Suppressor macrophage treated with lipopolysaccharide for 4 hours (primary cell): ENCODE measurements at places on chromosomes 7 and 10.

- DNase-seq = no peak
These were observed 70.4 kb upstream of the HECTD2 start for GRCh38 chr10:91339729-91340128.

DNA sequence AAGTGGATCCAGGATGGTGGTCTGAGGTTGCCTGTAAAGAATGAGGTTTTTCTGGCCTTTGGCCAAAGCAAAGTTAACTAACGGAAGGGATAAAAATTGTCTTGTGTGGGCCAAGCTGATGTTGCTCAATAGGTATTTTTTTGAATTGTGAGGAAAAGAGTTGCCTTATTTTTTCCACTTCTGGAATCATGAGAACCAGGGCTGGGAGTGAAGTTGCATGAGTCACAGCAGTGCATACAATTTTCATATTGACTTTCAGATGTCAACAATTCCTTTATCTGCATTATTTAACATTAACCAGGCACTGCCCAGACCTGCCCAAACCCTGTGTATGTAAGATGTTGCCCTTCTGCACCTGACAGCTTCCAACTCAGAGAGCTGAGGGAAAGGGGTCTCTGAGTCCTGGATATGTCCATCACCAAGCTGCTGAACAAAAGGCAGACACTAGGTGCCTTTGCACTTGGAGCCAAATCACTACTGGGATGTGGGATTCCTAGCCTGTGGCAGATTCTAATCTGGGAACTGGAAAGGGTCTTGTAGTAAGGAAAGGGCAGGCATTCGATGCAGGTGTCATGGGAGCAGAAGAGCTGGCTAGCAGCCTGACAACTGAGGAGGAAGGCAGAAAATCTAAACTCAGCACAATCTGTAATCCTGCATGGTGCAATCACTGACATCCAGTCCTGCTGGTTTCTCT is 52.3 kb upstream of the SLC35B4 start:
- peak; percentile 14 for DNase-seq

- DNase-seq = no peak
These were observed 1.5 kb upstream of the CCDC3 start for GRCh38 chr10:13003004-13003403.

DNA sequence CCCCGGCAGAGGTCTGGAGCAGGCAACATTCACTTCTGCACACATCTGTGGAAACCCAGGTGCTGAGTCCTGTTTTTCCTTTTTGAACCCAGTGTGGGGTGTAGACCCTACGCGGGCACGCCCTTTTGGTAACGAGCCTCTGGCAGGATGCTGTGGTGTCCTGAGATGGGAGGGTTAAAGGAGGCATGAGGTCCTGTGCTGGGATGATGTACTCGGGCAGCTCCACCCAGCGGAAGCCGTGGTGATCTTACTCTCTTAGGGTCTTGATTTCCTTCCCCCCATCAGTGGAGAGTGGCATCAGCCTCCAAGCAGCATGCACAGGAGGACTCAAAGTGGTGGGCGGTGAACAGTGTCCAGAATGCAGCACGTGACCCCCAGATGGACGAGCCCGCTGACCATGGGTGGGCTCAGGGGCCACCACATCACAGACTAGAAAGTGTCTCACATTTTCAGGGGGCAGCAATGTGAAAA is 148.6 kb downstream of the DNAJB6 start:
- DNase-seq = no peak

DNA sequence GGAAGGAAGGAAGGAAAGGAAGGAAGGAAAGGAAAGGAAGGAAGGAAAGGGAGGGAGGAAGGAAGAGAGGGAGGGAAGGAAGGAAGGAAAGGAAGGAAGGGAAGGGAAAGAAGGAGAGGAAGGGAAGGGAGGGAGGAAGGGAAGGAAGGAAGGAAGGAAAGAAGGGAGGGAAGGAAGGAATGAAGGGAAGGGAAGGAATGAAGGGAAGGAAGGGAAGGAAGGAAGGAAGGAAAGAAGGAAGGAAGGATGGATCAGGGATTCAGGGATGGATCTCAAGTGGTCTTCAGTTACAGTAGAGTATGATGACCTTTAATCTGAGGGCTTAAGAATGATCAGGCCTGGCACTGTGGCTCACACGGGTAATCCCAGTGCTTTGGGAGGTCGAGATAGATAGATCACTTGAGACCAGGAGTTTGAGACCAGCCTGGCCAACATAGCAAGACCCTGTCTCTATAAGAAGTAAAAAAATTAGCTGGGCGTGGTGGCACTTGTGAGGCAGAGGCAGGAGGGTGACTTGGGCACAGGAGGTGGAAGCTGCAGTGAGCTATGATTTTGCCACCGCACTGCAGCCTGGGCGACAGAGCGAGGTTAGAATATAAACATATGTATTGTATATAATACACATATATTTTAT is 760 bp upstream of the FOXK1 start:
- DNase-seq = no peak

- DNase-seq = no peak
These were observed 97.4 kb downstream of the CPED1 start for GRCh38 chr7:121085922-121086321.

GRCh38 chr10:13904064-13904463 is 317.3 kb downstream of the PRPF18 start:
- DNase-seq = no peak

DNA sequence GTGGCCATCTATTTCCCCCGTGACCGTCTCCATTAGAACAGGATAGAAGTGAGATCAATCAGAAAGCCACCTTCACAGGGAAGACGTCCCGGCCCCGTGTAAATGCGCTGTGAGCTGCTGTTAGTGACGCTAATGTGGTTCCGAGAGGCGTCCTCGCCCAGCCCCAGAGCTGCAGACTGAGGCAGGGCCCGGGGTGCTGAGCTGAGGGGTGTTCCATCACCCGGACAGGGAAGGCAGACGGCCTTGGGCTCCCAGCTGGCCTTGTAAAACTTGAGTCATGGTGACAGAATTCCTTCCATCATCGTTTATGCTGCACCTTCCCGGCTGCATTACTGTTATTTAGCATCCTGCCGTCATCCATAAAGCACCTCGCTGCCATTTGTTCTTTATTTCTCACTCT is 195.3 kb upstream of the CTBP2 start:
- DNase-seq = no peak

DNA sequence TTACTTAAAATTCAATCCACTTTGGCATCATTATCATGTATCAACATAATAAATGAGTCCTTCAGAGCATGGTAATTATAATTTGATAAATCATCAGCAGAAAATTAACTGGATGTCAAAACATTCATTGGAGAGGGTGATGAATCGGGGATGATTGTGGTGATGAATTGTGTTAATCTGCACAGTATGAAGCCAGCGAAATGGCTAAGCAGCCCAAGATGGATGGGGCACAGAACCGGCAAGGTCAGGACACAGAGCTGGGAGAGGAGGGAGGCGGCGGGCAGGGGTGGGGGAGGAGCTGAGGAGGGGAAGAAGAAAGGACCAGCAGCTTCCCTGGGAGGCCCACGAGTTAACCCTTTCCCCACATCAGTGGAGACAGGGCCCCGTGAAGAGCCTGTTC is 536.1 kb downstream of the LRMDA start:
- DNase-seq = no peak

DNA sequence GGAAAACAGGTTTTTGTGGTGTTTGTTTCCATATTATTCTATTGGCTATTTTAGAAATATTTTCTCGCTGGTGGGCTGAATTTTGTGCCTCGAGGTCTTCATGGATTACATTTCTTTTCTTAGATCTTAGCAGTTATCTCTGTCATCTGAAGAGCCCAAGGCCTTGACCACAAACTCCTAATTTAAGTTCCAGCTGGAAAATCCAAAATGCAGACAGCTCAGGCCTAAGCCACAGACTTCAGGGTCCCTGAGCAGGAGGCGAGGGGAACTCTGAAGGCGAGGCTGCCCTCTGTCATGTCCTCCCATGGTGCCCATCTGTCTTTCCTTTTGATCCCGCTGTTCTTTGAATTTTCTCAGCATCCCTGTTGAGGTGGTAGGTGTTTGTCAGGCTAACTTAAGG is 14.3 kb downstream of the DENND10 start:
- DNase-seq = no peak

- no peak for DNase-seq
These were observed 100.1 kb downstream of the CYTH3 start for GRCh38 chr7:6172224-6172909.

DNA sequence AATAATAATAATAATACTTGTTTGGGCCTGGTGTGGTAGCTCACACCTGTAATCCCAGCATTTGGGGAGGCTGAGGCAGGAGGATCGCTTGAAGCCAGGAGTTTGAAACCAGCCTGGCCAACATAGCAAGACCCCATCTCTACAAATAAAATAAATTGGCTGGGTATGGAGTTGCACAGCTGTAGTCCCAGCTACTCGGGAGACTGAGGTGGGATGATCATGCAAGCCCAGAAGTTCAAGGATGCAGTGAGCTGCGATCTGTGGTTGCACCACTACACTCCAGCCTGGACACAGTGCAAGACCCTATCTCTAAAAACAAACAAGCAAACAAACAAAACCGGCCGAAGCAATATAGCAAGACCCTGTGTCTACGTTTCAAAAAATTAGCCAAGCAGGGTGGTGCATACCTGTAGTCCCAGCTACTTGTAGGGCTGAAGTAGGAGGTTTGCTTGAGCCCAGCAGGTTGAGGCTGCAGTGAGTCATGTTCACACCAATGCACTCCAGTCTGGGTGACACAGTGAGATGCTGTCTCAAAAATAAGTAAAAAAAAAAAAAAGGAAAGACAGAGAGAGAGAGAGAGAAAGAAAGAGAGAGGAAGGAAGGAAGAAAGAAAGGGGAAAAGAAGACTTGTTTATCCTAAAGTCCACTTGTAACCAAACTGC is 85.6 kb upstream of the KDM7A start:
- no peak for DNase-seq

DNA sequence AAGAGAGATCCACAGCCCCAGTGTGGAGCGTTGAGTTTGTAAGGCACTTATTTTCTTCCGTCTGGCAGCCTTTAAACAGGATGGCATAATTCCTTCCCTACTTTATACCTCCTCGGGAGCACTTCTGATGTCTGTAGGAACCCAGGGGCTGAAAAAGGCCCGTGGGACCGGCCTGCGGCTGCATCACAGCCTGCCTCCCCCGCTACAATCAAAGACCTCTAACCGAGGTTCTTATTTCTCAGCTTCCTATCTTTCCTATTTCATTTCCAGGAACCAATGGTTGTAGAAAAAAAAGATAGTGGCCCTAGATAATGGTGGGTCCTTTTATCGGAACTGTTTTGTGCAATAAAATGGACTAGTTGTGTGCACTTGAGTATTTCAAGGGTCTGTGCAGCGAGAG is 4.1 kb upstream of the CTBP2 start:
- DNase-seq = no peak

GRCh38 chr10:16698461-16698860 is 118.8 kb downstream of the RSU1 start:
- no peak for DNase-seq

- no peak for DNase-seq
These were observed 72.2 kb upstream of the EFCAB10 start for GRCh38 chr7:105653441-105654005.

GRCh38 chr10:8463853-8464252 is 409.4 kb downstream of the GATA3 start:
- no peak for DNase-seq

DNA sequence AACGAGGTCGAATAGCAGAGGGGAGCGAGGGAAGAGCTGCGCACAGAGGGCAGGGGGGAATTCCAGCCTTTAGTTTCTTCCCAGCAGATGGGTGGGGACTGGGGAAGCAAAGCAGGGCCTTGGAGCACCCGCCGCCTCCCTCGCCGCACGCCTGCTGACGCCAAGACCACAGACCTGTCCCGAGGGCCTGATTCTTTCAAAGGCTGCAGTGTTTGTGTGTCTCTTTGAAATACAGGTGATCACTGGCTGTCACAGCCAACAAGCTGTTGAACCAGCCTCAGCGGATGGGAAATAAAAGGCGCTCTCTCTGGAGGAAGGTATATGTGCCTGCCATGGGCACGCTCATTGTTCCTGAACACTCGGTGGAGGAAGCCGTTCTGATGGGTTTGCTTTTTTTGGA is 119.3 kb downstream of the FAM53B start:
- no peak for DNase-seq
